Naive thymus-derived CD8-positive, alpha-beta T cell (primary cell): ENCODE measurements at places on chromosomes 6 and 20.

GRCh38 chr6:40039042-40039441 is 104.8 kb upstream of the MOCS1 start:
- no peak for DNase-seq

GRCh38 chr6:28218312-28219248 is 6.5 kb upstream of the ZSCAN9 start:
- no peak for DNase-seq

GRCh38 chr6:139533573-139534471 is 159.4 kb upstream of the CITED2 start:
- DNase-seq, result no peak

DNA sequence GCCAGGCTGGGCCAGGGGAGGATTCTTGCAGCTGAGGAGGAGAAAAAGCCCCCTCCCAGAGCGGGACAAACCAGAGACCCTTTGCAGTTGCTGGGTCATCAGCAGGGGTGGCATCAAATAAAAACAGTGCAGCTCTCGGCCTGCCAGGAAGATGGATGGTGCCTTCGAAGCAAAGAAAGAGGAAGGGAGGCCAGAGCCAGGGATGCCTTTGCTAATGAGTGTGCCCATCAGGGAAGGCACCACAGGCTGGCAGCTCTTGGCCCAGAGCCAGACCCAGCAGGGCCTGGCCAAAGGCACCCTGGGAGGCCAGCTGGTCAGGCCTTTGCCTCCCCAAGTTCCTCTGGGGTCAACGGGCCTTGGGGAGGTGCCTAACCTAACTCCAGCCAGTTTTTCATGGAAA is 26.3 kb upstream of the ZNF318 start:
- DNase-seq, result no peak

DNA sequence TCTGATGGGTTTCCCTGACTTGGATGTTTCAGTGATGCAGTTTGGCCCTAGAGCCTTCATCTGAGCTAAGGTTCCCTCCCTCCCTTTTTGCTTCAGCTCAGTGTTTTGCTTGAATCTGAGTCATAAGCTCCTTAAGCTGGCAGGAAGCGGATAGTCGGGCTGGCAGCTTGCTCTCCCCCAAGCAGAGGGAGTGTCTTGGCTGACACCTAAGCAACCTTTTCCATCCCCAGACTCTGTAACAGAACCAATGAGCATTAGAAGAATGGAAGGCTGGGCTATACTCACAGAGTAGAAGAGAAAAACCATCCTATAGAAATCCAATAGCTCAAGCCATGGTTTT is 98.3 kb downstream of the HAO1 start:
- DNase-seq, result no peak

DNA sequence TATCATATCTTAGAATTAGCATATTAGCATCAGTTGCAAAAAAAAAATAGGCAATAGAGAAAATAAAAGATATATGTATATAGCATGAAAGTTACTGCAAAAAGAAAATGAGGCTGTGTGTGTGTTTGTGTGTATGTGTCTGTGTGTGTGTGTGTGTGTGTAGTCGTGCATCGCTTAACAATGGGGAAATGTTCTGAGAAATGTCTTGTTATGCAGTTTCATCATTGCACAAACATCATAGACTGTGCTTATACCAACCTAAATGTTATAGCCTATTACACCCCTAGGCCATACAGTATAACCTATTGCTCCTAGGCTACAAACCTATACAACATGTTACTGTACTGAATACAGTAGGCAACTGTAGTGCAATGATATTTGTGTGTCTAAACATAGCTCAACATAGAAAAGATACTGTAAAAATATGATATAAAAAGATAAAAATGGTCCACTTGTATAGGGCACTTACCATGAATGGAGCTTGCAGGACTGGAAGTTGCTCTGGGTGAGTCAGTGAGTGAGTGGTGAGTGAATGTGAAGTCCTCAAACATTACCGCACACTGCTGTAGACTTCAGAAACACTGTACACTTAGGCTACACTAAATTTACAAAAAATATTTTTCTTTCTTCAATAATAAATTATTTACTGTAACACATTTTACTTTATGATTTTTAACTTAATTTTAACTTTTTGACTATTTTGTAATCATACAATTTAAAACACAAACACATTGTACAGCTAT is 805.1 kb downstream of the KIF16B start:
- DNase-seq, result no peak

DNA sequence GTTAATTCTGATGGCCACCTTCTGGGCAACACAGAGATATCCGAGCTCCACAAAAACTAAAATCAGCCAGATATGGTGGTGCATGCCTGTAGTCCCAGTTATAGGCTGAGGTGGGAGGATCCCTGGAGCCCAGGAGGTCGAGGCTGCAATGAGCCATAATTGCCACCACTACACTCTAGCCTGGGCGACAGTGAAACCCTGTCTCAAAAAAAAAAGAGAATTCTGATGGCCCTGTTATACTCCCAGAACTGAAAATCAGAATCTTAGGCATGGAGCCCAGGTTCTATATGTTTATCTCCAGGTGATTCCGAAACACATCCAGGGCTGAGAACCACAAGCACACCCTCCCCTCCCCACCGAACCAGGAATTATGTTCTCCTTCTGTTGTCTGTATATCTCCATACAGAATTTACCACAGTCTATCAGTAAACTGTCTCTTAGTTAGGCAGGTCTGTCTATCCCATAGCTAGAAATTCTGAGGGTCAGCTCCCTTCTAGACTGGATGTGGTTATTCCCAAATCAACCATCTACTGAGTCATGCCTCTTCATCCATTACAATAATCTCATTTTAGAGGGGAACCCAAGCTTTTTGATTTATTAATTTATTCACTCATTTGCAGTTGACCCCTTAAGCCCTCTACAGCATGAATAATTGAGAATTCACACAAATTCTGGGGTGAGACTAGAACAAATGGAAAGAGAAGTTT is 24.8 kb upstream of the CCND3 start:
- DNase-seq, result no peak
